Lower lobe of right lung (tissue), 2 donors: ENCODE measurements at places on chromosomes 4 and X. TPM values are rescaled to one million over a fixed set of nuclear protein-coding genes. Genes with fewer than 3 reads are reported as not detected.

DNA sequence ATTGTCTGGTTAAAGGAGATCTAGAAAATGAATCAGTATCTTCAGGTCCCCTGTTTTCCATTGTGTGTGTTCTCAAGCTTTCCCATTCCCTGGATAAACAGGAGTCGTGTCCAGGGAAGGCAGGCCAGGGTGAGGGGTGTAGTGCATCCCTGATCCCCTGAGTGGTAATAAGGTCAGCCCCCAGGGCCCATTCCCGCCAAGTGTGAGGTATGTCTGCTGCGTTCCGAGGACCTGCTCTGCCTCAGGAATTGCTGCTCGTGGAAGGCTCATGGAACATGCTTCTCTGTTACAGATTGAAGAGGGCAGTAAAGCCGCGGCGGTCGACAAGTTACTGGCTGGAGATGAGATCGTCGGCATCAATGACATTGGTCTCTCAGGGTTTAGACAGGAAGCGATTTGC, 87.1 kb downstream of the SHROOM2 start:
- H3K4me1 ChIP-seq, result no peaks in the 10 kb centered on the region
- no peak overlapping the region for H3K4me3 ChIP-seq
- H3K36me3 ChIP-seq, result no peaks in the 10 kb centered on the region
- no peak for DNase-seq
- H3K27me3 ChIP-seq, result no peaks in the 10 kb centered on the region

DNA sequence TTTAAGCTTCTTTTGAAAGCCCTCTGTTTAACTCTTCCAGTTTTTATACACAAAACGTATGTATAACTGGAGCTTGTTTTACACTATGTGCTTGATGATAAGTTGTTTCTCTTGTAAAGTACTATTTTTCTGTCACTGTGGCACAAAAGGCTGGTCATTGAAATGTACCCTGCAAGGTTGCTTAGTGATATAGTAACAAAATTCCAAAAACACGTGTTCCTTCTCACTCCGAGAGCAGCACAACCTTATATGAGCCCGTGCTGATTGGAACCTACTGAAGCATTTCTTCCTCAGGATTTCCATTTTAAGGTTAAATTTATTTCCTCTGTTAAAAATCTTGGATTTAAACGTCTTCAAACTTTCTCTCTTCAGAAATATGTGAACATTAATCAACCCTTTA, 772.9 kb upstream of the TENM3 start:
- H3K4me3 ChIP-seq, result no peak overlapping the region
- no peaks in the 10 kb centered on the region for H3K27me3 ChIP-seq
- no peak for DNase-seq
- no peaks in the 10 kb centered on the region for H3K36me3 ChIP-seq

DNA sequence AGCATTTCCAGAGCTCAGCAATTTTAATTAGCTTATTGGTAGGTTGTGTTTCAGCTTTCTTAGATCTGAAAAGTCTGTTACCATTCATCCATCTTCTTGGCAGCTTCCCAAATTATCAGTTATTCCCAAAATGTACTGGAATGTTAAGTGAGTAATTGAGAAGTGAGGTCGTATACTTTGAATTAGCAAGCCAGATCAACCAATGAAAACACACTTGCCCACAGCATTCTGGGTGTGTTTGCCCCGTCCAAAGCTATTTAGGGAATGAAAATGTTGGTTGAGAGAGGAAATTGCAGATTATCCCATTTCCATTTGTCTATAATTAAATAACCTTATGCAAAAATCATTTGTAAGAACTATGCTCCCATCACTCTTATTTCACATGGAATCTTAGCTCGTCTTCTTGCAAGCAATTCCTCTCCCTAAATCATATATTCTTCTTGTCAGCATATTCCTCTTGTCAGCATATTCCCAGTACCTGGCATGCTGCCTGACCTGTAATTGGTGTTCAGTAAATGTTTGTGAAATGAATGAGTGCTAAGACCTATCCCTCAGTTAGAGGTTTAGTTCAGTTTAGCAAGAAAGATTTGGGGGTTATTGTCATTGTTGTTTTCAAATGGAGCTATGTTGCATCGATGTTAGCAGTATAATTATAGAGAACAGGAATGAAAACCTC, 23.3 kb upstream of the ANTXR2 start:
- no peaks in the 10 kb centered on the region for H3K27me3 ChIP-seq
- no peak overlapping the region for H3K27ac ChIP-seq
- H3K36me3 ChIP-seq, result no peaks in the 10 kb centered on the region
- no peak overlapping the region for H3K4me3 ChIP-seq

- no peaks in the 10 kb centered on the region for H3K27me3 ChIP-seq
- H3K4me1 ChIP-seq, result no peaks in the 10 kb centered on the region
- DNase-seq, result no peak
- no peak overlapping the region for H3K4me3 ChIP-seq
- no peaks in the 10 kb centered on the region for H3K36me3 ChIP-seq
- H3K27ac ChIP-seq, result no peak overlapping the region
Observed at GRCh38 chrX:24862343-24862742, 153.4 kb downstream of the ARX start.

DNA sequence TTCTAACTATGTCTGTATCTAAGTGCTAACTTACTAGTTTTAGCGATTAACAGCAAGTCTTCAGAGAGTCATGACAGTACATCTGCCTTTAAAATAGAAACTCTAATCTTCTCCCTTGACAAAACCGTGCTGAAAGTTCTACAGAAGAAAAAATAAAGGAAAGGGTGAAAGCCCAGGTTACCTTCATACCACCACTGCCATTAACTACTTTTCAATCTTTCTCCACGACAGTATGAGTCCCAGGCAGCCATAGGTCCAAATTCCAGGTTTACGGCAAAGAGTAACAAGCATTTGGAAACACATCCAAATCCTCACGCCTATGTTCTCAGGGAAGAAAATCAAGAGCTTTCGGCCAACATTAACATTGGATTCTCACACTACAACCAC, 12.4 kb upstream of the ZCCHC13 start:
- peak overlapping the region; percentile 68 for H3K4me3 ChIP-seq
- H3K27me3 ChIP-seq, result no peaks in the 10 kb centered on the region
- H3K4me1 ChIP-seq, result peaks cover 19% of the 10 kb centered on the region
- H3K36me3 ChIP-seq, result peaks cover under 1% of the 10 kb centered on the region

The ARMCX4 gene
- 14.3 TPM for total RNA-seq

The ADH1B gene
- total RNA-seq, result 644 TPM

The PCSK1N gene
- total RNA-seq, result 3.0 TPM

DNA sequence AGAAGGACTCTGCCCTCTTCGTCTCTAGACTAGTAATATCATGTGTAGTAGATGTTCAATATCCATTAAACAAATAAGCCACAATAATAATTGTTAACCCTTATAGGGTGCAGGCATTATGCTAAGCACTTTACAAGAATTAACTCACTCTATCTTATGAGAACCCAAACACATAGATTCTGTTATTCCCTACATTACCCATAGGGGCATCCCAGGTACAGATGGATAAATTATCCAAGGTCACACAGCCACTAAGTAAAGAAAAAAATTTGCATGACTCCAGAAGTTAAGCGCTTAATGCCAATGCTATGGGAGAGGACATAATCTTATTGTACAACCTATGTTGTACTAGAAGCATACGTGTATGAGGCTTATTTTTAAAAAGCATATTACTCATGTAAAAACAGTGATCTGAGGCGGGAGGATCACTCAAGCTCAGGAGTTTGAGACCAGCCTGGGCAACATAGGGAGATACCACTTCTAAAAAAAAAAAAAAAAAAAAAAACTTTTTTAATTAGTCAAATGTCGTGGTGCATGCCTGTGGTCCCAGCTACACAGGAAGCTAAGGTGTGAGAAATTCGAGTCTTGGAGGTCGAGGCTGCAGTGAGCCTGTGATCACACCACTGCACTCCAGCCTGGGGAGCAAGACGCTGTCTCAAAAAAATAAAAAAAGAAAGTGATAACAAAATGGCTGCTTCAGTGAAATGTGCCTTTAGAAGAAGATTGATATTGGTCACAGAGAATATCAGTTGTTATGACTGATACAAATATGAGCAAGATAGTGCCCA, 13.6 kb downstream of the LDB2 start:
- peaks cover 4% of the 10 kb centered on the region for H3K36me3 ChIP-seq
- H3K4me3 ChIP-seq, result no peak overlapping the region
- H3K4me1 ChIP-seq, result no peaks in the 10 kb centered on the region
- no peaks in the 10 kb centered on the region for H3K27me3 ChIP-seq

GRCh38 chr4:52643785-52644244, 15.3 kb downstream of the USP46 start:
- DNase-seq, result peak; percentile 76
- H3K4me1 ChIP-seq, result peaks cover 18% of the 10 kb centered on the region
- no peaks in the 10 kb centered on the region for H3K27me3 ChIP-seq
- no peaks in the 10 kb centered on the region for H3K36me3 ChIP-seq

The ABLIM2 gene
- 5.2 TPM for total RNA-seq

DNA sequence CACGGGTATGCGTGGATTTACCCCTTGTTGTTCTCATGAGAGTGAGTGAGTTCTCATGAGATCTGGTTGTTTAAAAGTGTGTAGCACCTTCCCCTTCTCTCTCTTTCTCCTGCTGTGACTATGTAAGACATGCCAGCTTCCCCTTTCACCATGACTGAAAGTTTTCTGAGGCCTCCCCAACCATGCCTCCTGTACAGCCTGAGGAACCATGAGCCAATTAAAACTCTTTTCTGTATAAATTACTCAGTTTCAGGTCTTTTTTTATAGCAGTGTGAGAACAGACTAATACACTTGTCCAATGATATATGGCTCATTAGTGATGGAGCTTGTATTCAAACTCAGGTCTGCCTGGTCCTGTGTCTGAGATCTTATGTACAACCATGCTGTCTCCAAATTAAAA, 28.5 kb upstream of the RTL3 start:
- H3K27ac ChIP-seq, result no peak overlapping the region
- no peaks in the 10 kb centered on the region for H3K27me3 ChIP-seq
- no peak overlapping the region for H3K4me3 ChIP-seq
- DNase-seq, result no peak
- H3K4me1 ChIP-seq, result no peaks in the 10 kb centered on the region

The C4orf51 gene
- not detected for total RNA-seq

- peaks cover 8% of the 10 kb centered on the region for H3K27me3 ChIP-seq
- H3K27ac ChIP-seq, result no peak overlapping the region
- H3K4me3 ChIP-seq, result no peak overlapping the region
Observed at GRCh38 chr4:4182835-4183568, 43.7 kb downstream of the OTOP1 start.

- no peak overlapping the region for H3K4me3 ChIP-seq
- H3K27ac ChIP-seq, result no peak overlapping the region
- H3K4me1 ChIP-seq, result no peaks in the 10 kb centered on the region
Observed at GRCh38 chrX:105221374-105221773, 880 bp upstream of the TEX13A start.

GRCh38 chrX:121579016-121579760, 531.8 kb downstream of the GLUD2 start:
- no peak overlapping the region for H3K27ac ChIP-seq
- H3K4me3 ChIP-seq, result no peak overlapping the region
- no peaks in the 10 kb centered on the region for H3K27me3 ChIP-seq
- DNase-seq, result no peak
